ENCODE measurements at places on chromosomes 5 and 9.
A peak's percentile ranks its signal among the peaks of the same experiment; 100 is the strongest.

GRCh38 chr5:33300209-33300742, 140.5 kb upstream of the TARS1 start:
- no peaks in the 10 kb centered on the region for H3K27me3 ChIP-seq
- H3K27ac ChIP-seq: no peak overlapping the region
- no peaks in the 10 kb centered on the region for H3K36me3 ChIP-seq
- no peak for DNase-seq

- H3K27ac ChIP-seq: no peak overlapping the region
- peak; percentile 93 for DNase-seq
- H3K36me3 ChIP-seq: peaks cover under 1% of the 10 kb centered on the region
These were observed 97.5 kb downstream of the COL5A1 start for GRCh38 chr9:134738869-134739659.

DNA sequence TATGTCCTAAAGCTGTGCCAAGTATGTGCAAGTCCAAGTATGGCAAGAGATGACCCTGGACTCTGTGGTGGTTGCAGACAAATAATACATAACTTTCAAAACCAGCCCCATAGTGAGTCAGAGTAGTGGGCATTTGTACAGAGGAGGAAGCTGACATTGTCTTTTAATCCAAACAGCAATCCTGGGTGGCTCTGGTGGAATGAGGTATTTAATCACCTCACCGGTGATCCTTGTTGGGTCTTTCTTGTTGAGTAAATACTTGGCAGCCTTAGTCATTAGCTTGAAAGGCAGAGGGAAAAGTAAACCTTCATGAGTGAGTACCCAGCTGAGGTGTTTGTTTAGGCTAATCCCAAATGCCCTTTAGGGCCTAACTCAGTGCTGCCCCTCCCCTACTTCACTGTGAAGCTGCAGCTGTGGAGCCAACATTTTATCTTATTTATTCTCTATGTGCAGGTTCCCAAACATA, 148.7 kb upstream of the SLC12A2 start:
- DNase-seq: no peak
- H3K4me3 ChIP-seq: no peak overlapping the region

DNA sequence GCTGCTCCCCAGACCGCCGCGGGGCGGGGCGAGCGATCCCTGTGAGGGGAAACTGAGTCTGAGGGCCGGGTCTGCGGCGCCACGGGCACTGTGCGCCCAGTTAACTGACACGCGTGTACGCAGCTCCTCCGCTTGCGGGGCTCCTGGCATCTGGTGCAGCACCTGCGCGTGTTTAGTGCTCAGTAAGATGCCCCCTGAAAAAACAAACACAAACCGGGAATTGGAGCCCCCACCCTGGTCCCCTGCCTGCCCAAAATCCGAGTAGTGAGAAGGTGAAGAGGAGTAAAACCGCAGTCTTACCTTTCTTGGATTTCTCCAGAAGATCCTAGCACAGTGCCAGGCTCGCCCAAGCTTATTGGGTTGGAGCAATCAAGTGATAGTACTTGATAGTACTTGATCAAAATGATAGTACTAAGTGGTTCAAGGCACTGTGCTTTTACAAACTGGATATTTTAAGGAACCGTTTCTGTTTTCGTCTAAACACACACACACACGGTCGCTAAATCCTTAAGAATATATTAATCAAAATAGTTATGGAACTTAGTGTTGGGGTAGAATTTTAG, 2.7 kb upstream of the TRAF1 start:
- H3K4me3 ChIP-seq: peak overlapping the region; percentile 51
- H3K27me3 ChIP-seq: no peaks in the 10 kb centered on the region
- H3K27ac ChIP-seq: no peak overlapping the region

- no peaks in the 10 kb centered on the region for H3K27me3 ChIP-seq
- peak overlapping the region; percentile 98 for H3K27ac ChIP-seq
- H3K36me3 ChIP-seq: peaks cover 2% of the 10 kb centered on the region
- H3K4me3 ChIP-seq: peak overlapping the region; percentile 91
- no peak for DNase-seq
- peaks cover 4% of the 10 kb centered on the region for H3K4me1 ChIP-seq
These were observed 826 bp downstream of the PAIP1 start for GRCh38 chr5:43555895-43556606.

DNA sequence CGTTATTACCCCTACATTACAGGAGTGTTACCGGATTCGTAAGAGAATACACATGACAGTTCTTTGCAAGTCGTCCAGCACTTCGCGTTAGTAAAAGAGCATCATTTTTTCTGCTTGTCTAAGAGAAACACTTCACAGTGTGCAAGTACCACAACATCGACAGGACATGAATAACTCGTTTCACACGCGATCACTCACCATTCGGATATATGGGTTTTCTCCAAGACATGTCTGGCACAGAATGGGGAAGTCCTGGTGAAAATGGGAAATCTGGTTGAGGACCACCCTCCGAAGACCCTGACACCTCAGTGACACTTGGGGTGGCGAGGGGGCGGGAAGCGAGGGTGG, 642 bp downstream of the RBM22 start:
- H3K27ac ChIP-seq: peak overlapping the region; percentile 99
- H3K36me3 ChIP-seq: peaks cover 39% of the 10 kb centered on the region
- H3K27me3 ChIP-seq: no peaks in the 10 kb centered on the region
- no peak for DNase-seq
- peaks cover 3% of the 10 kb centered on the region for H3K4me1 ChIP-seq

Measured in H1 (cell line).